ENCODE measurements at places on chromosomes 5 and 9. TPM values are rescaled to one million over a fixed set of nuclear protein-coding genes. Genes with fewer than 3 reads are reported as not detected.

- DNase-seq = peak; percentile 85
These were observed 165.0 kb upstream of the ZNF462 start for GRCh38 chr9:106697750-106698502.

DNA sequence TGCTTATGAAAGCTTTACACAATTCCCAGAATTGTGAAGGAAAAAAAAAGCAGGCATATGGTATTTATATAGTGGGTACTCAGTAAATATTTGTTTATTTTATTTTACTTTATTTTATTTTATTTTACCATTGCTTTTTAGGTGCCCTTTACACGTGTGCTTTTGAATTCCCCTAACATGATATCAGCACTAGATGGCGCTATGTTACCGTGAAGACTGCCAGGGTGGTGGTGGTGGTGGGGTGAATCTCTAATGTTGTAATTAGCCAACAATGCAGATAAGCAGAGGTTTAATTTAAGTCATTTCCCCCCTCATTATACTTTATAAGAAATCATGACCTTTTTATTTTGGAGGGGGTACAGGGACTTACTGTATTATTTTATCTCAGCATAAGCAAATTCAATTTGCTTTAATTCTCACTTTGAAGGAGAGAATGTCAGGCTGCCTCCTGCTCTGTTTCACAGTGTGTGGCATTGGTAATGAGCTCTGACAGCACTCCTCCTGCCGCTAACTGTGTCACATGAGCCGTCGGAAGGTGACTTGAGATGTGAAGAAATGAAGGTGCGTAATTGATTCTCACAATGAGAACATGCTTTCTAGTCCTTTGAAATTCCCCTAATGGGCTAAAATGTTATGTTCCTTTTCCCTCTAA lies 165.6 kb downstream of the YTHDC2 start:
- DNase-seq = peak; percentile 34

- DNase-seq = no peak
These were observed 47.6 kb downstream of the JAKMIP2 start for GRCh38 chr5:147734894-147735293.

DNA sequence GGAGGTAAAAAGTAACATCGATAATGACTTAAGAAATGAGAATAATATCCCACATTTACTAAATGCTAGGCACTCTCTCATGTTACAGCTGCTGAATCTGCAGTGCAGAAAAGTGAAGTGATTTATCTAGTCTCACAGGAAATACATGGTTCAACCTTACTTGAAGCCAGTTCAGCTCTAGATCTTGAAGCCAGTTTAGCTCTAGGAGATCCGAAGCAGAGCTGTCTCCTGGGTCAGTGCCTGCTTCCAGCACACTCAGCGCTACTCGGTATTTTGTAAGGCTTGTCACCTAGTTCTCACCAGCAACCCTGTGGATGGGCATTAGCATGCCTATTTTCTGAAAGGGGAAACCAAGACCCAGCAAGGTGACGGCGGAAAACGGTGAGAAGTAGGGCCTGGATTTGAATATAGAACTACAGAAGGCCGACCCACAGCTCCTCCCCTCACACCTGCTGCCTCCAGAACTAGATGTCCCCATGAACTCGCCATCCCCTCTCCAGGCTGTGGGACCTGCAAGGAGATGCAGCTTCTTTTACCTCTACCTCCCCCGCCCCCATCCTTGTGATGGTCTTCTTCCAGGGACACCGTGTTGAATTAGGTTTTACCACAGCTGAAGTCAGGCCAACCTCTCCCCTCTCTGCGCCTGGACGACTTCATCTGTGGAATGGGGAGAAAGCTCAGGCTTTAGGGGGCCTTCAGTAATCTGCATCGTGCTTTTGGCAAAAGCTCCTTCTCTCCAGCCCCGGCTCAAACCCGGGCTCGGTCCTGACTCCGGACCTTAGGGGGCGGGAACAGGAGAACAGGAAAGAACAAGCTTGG lies 4.4 kb upstream of the MSX2 start:
- no peak for DNase-seq

DNA sequence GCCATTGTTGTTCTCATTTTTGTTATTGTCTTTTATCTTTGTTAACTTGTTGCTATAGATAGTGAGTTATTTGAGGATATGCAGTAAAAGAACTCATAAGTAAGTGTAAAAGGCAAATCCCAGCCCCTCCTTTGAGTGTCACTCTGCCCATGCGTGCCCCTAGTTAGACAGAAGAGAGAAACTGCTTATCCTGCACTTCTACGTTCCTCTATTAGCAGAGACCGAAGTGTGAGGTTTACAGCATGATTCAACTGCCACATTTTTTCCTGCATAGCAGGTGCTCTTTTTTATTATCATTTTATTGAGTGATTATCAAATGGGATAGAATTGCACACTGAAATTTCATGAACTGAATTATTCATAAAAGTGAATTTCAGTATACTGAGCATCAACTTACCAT lies 12.0 kb upstream of the DNAH5 start:
- DNase-seq = no peak

GRCh38 chr9:97659771-97660170 lies 26.1 kb downstream of the NCBP1 start:
- no peak for DNase-seq

DNA sequence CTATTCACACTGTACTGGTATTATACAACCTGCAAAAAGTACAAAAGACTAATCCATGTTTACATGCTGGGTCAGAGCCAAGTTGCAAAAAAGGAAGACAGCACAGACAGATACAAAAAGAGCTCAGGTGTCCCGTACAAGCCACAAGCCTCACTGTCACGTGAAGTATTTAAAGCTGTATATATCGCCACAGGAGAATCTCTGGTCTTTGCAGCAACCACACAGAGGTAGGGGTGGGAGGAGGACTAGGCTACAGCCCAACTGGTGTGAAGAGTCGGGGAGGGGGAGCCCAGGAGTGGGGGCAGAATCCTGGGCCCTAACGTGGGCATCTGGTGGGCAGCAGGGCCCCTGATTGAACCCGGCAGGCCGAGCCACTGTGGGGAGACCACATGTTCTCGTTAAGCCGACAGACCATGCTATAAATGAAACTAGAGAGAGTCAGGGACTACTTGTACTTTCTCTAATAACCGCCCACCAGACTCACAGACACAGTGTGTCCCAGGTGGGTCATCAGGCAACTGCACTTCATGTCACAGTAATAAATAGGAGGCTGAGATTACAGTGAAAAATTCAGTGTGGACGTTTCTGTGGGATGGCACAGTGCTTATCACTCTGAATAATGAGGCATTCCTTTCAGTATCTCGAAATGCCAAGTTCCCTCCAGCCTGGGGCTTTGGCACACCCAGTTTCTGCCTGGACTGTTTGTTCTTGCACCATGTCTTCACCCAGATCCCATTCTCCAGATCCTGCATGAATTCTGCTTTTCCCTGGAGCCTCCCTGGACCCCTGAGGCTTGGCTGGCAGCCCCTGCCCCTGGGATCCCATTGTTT lies 79.3 kb upstream of the SH3PXD2B start:
- no peak for DNase-seq

DNA sequence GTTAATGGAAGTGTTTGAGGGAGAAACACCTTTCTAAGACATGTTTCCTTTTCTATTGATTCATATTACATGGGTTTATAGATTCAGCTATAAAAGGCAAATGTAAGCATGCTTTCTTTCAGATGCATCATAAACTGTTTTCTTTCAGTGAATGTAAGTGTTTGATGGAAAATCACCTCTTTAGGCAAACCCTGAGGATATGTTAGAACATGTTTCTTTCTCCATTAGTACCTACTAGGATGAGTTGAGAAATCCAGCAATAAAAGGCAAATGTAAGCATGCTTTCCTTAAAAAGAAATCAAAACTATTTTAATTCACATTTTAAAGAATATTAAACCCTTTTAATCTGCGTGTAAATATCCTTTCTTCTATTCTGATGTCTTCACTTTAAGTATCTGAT lies 31.6 kb downstream of the FNIP1 start:
- DNase-seq = no peak

DNA sequence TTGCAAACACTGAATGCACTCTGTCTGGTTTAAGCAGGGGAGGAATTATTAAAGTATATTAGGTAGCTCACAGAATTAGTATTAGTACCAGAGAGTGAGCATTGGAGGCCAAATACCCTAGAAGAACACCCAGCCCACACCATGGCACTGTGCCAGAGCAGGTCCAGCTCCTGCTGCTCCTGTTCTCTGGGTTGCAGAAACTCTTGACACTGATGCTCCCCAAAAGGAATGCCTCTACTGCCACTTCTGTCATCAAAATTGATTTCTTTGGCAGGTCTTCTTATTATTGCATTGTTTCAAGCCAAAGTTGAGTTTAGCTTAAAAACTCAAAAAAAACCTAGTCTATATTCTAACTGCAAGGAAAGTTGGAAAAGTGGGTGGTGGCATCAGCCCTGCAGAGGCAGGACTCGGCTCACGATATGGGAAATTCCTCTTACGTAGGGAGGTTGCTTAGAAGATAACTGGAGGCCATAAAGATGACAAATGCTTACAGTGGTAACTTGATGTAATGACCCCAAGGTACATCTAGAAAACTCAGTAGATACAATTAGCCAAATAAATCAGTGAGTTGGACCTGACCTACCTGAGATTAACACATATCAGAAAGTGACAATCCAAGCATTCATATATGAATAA lies 123.4 kb downstream of the CD180 start:
- DNase-seq = no peak

DNA sequence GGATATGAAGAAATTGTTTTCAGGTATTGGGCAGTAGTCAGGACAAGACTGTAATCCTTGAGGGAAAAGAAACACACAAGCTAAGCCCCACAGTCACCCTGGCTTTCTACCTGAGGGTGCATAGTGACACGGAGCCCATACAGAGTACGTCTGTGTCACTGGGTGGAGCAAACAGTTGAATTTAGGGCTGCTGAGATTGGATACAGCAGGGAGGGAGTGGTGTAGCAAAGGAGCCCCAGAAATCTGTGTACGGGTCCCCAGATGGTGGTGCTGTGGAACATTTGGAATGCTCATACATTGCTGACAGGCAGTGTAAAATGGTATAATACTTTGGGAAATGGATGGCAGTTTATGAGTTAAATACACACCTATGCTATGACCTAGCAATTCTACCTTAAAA lies 5.1 kb downstream of the TRMT10B start:
- no peak for DNase-seq

GRCh38 chr5:123269851-123270250 lies 153.4 kb downstream of the CEP120 start:
- no peak for DNase-seq

DNA sequence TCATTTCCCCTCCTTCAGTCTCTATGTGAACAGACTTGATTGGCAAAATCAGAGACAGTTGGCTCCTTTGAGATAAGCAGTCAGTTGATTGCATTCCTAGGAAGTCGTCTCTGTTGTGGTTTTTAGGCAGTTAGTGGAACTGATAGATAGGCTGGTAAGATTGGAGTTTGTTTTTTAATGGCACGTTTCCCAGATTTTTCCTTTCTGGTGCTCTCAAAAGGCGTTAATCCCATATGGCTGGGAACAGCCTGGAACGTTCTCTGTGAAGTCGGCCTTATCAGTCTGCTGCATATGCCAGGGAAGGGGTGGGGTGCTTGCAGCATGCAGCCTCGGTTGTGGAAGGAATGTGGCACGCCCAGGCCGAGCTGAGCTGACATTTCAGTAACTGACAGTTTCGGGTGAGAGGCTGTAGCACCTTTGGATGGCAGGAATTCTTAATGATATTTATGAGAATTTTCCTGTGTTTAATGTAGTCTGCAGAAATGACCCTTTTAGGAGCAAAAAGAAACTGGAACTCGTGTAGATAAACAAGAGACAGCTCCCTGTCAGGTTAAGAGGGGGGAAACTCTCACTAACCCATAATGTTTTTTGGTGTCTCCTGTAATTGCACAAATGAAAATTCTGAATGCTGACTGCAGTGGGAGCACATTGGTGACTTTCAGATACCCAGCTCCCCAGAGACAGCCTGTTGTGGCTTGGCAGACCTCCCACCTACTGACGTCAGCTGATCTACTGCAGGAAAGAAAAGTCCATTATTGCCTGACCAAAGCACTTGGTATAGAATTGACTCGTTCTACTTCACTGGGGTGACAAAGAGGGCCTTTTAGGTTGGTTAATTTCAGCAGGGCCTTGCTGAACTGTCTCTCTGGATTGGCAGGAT lies 6.3 kb downstream of the SPTAN1 start:
- peak; percentile 78 for DNase-seq

DNA sequence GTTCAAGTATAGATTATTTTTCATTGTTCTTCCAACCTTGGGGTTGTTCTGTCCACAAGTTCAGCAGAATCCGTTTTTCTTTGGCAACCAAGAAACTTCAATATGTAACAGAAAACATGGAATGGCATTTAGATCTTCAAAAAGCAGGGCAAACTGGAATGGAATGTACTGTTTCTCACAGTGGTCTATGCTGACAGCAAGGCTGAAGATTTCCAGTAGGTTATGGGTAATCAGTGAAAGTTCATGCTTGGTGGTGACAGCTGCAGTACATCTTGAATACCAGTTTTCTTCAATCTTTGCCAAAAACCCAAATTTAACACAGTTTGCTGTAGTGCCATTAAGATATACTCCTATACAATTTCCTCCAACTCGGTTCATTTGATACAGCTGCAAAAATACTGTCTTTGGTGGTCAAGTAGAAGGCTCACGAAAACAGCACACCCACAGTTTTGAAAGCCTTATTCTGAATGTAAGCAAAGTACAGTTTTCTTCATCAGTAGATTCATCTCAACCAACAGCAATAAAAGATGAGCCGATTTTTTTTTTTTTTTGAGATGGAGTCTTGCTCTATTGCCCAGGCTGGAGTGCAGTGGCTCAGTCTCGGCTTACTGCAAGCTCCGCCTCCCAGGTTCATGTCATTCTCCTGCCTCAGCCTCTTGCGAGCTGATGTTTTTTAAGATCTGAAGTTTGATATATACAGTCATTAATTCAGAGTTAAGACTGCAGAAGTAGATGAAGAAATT lies 4.9 kb downstream of the TRIM52 start:
- no peak for DNase-seq

DNA sequence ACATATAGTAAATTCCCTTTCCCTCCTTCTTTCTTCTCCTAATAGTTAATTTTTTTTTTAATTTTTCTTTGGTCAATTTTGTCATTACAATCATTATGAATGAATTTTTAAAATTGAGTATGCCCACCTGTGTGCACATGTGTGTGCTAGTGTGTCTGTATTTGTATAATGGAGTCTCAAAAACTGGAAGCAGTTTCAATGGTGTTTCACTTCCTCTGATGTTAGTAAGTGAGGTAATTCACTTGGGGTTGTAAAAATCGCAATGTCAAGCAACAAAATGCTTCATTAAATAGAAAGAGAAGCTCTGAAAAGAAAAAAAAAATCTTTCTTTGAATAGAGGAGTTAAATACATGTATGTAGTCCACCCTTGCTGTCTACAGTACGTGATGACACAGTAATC lies 1467.6 kb upstream of the NUDT12 start:
- no peak for DNase-seq

- DNase-seq = no peak
These were observed 683 bp downstream of the DBN1 start for GRCh38 chr5:177472460-177473442.

DNA sequence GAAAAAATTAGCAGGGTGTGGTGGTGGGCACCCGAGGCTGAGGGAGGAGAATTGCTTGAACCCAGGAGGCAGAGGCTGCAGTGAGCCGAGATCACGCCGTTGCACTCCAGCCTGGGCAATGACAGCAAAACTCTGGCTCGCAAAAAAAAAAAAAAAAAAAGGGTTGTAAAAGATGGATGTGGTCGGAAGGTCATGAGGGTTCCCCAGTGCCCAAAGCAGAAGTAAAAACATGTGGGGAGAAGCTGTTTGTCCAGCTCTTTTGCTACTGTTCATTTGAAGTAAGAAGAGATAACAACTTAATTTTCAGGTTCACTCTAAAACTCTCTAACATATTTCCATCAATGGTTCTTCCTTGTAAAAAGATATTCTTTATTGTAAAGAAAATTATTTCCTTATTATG lies 57.1 kb upstream of the GOLPH3 start:
- DNase-seq = no peak

GFPT2 gene
- 7.5 TPM for total RNA-seq

DPP7 gene
- 32.4 TPM for total RNA-seq

LEAP2 gene
- total RNA-seq = 0.79 TPM

All from skin of body (tissue), 3 donors.